ENCODE measurements at places on chromosomes 5 and 9.
A peak's percentile ranks its signal among the peaks of the same experiment; 100 is the strongest.

DNA sequence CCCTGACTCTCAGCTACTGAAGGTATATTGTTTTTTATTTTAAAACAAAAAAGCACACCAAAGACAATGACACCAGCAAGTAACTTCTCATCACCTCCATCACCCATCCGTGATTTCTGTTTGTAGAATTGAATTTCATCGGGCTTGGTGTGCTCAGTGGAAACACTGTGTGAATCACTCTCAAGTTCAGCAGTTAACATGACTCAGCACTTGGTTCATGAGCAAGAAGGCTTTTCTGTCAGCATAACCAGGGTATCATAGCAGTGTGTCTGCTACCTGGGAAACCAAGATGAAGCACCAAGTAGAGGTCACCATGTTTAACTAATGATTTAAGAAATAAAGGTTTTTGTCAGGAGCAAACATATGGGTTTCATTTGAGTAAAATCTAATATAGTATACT lies 123.7 kb downstream of the INSYN2B start:
- no peak for DNase-seq

DNA sequence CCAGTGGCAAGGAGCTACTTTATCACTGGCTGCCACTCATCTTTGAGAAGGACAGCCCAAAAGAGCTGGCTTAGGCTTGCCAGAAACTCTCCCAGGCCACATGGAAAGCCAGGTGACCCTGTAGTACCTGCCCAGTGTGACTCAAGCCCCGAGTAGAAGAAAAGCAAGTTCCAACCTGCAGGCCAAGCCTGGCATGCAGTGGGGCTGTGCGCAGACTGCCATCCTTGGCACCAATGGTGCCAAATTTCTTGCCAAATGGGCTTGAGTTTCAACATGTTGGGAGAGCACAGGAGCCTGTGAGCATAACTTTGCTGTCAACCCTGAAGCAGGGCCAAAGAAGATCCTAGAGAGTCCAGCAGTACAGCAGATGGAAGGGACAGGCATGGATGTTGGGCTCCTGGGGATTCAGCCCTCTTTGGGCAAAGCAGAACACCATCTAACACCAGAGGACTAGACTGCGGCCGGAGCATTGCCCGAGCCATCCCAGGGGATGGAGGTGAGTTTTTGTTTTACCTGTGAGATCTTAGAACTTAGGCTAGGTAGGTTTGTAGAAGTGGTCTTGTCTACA lies 27.3 kb upstream of the SHB start:
- DNase-seq, result peak; percentile 95

DNA sequence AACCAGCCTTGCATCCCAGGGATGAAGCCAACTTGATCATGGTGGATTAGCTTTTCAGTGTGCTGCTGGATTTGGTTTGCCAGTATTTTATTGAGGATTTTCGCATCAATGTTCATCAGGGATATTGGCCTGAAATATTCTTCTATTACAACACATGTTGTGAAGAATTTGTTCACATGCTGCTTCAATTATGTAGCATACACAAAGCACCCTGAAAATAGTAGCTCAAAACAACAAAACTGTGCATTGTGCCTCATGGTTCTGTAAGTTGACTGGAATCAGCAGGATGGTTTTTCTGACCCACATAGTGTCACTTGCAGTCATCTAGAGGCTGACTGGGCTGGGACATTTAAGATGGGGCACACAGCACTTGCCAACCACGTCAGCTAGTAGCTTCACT lies 193.9 kb downstream of the SYK start:
- no peak for DNase-seq

DNA sequence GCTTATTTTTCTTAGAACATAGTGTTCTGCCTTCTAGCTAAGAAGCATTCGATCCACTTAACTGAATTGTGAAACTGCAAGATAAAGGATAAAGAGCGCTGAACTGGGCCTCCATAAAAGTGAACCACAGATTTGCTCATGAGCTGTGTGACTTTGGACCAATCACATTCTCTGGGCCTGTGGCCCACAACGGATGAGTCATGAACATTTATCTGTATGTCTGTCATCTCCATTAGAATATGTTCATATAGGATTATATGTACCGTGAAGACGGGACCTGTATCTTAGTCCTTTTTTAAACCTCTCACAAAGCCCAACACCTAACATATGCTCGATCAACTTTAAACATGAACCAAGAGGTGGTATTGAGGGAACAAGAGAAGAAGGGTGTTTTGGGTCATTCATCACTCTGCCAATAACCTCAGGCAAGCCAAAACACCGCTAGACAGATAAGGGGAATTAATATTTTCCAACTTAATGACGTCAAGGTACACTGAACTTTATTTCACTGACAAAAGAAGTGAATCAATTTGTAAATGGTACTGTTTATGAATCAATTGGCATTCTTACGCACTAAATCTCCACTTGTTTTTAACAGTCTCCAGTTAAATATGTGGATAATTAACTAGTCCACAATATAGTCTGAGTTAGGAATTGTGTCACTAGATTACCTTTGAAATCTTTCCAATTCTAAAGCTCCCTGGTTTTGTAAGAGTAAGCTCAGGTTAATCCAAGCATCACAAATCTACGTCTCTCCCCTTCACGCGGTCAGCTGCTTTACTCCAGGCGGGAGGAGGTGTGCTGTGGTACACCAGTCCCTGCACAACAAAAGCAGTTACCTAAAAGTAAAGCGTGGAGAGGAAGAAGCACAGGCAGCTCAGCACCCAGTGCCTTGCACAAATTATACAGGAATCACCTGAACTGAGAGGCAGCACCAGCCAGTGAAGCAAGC lies 1.6 kb downstream of the TMEM245 start:
- peak; percentile 4 for DNase-seq

DNA sequence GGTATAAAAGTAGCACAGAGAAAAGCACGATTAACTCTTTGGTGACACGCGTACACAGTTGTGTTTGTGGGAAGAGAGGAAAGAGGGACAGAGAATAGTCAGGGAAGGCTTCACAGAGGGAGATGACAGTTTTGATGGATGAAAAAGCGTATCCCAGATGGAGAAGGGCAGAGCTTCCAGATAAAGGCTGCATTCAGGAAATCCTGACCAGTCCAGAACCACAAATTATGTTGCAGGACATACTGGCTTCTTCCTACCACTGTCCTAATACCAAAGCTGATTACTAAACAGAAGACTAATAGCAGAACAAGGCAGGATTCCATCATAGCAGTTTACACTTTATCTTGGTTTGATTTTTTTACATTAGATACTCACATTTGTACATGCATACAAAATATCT lies 34.5 kb downstream of the SLC31A2 start:
- no peak for DNase-seq

GRCh38 chr9:75532233-75533050 lies 358.0 kb upstream of the PCSK5 start:
- DNase-seq, result no peak

DNA sequence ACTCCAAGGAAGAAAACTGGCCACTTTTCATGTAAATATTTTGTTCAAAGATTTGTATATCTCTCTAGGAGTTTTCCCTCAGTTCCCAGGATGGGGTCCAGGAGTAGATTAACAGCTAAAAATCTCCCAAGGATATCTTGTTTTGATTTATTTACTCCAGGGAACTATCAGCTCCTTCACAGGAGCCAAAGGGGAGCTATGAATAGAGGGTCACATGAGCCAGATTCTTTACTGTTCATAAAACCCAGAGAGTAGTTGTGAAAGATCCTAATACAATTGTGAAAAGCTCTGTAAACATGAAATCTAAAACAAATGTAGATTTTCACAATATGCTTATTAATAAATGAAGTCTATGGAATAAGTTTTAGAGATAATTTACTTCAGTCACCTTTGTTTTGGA lies 16.9 kb downstream of the DIMT1 start:
- DNase-seq, result no peak

GRCh38 chr5:172668594-172669071 lies 27.6 kb downstream of the NEURL1B start:
- no peak for DNase-seq

GRCh38 chr9:127761491-127761956 lies 16.9 kb downstream of the SH2D3C start:
- DNase-seq, result no peak

- DNase-seq, result no peak
These were observed 68.2 kb upstream of the TNFAIP8 start for GRCh38 chr5:119287547-119288111.

GRCh38 chr5:118224546-118224945 lies 763.8 kb downstream of the DTWD2 start:
- DNase-seq, result no peak

- no peak for DNase-seq
These were observed 68.9 kb upstream of the STXBP1 start for GRCh38 chr9:127543221-127543620.

- DNase-seq, result peak; percentile 89
These were observed 227.3 kb upstream of the NMUR2 start for GRCh38 chr5:152632360-152632759.

GRCh38 chr5:135386886-135387628 lies 12.0 kb downstream of the MACROH2A1 start:
- DNase-seq, result no peak

GRCh38 chr9:125391704-125392103 lies 130.1 kb downstream of the GAPVD1 start:
- no peak for DNase-seq

GRCh38 chr5:180668835-180669596 lies 19.6 kb upstream of the FLT4 start:
- no peak for DNase-seq

DNA sequence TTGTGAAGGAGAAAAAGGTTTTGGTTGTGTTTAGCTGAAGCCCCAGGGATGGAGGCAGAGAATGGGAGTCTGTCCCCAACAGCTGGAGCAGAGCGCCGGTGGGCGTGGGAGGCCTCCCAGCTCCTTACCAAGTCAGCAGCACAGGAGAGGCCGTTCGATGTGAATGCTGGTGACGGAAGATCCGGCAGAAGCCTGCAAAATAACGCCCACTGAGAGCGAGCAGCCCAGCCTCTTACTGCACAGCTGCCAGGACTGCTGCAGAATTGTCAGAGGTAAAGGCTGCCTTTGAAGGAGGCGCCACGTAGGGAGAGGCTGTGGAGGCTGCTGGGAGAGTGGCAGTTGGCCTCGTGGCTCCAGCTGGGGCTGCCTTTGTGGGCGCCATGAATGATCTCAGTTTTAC lies 26.2 kb downstream of the ANGPTL2 start:
- no peak for DNase-seq

DNA sequence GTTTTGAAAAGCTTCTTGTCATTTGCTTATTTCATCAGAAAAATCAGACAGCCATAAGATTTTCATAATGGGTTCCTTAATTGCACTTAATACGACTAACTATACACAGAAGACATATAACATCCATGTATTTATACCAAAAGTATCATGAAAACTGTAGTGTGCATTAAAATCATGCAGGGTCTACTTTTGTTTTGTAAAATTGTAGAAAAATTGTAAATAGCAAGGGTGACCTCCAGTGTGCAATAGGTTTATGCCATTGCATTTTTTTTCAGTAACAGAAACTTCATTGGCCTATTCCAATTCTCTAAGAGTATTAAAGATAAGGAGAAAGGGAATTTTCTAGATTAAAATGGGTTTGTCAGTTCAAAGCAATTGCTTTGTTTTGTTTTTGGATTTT lies 307.6 kb downstream of the KIAA0825 start:
- no peak for DNase-seq

- DNase-seq, result no peak
These were observed 2.0 kb upstream of the SPINK9 start for GRCh38 chr5:148333262-148333849.

- no peak for DNase-seq
These were observed 49.2 kb upstream of the RPL26L1 start for GRCh38 chr5:172909931-172910502.

DNA sequence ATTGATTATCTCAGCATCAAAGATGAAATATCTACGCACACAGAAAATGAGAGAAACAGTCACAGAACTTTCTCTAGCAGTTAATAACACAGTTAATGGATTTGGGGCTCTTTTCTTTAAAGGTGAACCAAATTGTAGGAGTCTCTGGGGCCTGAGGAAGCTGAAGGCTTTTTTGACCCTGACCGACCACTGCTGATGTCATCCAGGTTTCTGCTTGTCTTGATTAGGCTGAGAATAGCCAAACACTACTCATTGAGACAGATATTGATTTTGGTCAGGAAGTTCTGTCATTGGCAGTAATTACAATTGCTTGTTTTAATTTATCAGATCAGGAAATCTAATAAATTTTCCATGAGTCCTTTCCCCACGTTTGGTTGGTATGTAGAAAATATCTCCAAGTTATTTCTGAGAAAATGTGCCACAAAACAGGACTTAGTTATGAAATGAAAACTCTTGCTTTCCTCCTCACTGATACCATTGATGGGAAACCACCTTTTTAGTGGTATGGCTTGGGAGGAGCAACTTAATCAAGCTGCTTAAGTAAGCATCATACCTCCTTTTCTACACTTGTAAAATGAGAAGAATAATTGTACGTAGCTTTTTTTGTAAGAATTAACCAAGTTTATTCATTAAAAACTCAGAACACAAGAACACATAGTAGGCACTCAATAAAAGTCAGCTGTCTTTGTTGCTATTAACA lies 19.7 kb downstream of the CARTPT start:
- DNase-seq, result no peak

- DNase-seq, result no peak
These were observed 5.0 kb upstream of the RNF44 start for GRCh38 chr5:176542135-176542595.

GRCh38 chr9:80285326-80285725 lies 713.6 kb downstream of the TLE4 start:
- no peak for DNase-seq

DNA sequence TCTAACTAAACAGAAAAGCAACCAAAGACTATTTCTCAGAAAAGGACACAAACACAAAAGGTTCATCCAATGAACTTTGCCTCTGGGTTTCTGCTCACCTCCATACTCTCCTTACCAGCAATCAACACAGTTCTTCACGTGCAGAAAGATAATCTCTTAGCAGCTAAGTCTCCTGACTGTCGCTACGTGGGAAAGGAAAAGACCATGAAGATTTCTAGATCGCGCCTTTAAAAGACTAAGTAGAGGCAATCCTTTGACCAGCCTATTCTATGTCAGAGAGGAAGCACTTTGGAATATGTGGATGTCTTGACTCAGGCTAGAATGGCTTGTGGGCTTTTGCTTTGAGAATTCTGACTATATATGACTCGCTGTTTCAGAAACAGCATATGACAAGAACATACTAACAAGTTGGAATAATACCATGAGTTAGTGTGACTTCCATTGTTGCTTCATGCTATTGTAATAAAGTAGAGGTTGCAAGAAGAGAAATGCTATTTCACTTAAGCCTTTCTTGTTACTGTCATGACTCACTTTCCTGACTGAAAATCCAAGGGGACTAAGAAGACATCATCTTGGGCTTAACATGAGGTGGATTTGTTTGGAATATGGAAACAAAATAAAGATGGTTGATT lies 339.5 kb upstream of the RFX3 start:
- DNase-seq, result no peak

DNA sequence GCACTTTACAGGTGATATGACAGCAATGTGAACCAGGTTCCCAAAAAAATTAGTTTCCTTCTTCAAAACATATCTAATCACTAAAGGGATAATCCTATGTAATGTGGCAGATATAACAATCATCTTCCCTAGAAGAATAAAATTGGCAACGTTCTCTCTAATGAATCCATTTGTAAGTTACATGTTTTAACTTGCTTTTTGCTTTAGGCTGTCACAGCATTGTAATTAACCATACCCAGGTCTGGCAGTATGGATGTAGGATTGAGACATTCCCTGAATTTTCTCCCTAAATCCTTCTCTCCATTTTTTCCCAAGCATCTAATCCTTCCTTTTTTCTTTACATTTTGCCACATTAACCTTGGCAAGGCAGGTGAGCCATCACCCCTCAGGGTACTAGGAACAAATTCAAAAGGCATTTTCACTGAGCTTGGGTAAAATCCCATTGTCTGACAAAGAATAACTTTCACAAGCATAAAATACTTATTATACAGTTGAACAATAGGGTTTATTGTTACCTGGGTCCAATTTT lies 548.3 kb downstream of the SEMA5A start:
- no peak for DNase-seq

- no peak for DNase-seq
These were observed 153.5 kb upstream of the TRPC7 start for GRCh38 chr5:136518814-136519213.
